ENCODE measurements at places on chromosomes 7 and 10.

DNA sequence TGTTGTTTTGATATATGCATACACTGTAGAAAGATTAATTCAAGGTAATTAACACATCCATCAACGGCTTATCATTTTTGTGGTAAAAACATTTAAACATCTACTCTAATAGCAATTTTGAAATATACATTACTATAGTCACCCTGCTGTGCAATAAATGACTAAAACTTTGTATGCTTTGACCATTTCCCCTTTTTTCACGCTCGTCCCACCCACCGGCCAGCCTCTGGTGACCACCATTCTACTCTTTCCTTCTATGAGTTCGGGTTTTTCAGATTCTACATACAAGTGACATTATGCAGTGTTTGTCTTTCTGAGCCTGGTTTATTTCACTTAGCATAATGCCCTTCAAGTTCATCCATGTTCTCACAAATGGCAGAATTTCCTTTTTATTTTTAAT is 21.3 kb downstream of the CYCS start:
- no peak for DNase-seq

- DNase-seq, result no peak
Observed at GRCh38 chr10:132400547-132401151, 3.6 kb downstream of the PWWP2B start.

DNA sequence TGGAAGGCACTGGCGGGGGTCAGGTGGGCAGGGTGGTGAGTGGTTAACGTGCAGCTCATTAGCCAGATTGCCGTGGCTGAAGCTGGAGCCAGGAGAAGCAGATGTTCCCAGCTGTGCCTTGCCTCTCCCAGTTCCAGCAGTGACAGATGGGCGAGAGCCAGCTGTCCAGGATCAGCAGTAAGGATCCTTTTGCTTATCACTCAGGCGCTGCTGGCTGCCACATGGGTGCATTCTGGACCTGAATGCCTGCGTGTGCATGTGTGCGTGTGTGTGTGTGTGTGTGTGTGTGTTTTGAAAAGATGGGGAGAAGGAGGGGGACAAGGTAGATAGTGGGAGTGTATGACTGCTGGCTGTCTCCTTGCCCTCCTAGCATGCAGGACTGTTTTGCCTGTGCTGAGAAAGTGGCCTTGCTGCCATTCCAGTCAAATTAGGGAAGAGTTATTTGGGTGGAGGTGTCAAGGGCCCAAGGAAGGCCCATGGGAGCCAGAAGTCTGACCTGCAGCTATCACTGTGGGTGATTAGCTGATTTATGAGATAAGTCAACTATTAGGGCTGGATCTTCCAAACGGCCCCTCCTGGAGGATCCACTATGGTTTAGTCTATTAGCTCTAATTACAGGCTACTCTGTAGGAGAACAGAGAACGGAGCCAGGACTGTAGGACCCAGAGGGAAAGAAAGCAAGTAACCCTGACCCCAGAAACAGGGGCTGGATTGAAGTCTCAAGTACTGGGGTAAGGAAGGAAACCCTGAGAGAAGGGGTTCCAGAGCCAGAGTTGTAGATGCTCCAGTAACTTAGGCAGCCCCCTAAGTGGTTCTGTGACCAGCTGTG is 3.3 kb downstream of the EPHA1 start:
- no peak for DNase-seq

DNA sequence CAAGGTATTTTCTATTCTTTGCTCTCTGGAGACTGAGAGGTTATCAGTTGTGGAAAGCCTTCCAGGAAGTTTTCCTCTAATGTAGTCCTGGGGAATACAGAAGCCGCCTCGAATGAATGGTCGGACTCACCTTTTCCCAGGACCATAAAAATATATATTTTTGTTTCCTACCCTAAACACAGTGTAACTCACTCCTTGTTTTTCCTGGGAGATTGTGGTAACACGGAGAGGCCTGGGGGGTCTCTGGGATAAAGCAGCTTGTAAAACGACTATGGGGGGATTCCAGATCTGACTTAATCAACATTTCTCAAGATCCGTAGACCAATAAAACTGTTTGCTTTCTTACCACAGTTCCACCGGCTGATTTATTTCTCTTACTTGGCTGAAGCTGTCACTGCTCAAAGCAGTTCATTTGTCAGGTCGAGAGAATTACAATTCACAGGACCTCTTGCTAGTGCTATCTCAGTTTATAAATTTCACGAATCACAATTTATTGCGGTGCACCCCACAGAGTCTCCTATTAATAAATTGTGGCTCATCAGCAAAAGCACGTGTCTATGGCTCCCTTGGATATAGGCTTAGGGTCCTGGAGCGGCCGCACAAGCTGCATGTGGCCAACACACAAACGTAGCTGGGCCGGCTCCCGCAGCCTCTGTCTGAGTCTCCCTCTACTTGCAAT is 176.3 kb upstream of the BMPER start:
- no peak for DNase-seq

DNA sequence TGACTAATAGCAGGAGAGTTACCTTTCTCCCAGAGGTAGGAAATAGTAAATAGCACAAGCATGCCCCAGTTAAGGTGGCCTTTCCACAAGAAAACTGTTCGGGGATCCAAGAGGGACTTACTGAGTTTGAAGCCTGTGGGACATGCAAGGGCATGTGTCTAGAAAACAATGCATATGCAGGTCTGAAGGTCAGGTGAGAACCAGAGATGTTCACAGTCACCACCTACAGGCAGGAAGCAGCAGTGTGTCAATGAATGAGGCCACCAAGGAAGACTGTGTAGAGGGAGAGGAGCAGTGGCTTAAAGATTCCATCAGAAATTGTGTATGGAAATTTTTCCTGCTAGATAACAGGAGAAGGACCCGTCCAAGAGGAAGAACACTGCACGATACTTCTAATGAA is 66.0 kb downstream of the CALD1 start:
- DNase-seq, result no peak

GRCh38 chr7:862157-862556 is 14.2 kb upstream of the GET4 start:
- no peak for DNase-seq

DNA sequence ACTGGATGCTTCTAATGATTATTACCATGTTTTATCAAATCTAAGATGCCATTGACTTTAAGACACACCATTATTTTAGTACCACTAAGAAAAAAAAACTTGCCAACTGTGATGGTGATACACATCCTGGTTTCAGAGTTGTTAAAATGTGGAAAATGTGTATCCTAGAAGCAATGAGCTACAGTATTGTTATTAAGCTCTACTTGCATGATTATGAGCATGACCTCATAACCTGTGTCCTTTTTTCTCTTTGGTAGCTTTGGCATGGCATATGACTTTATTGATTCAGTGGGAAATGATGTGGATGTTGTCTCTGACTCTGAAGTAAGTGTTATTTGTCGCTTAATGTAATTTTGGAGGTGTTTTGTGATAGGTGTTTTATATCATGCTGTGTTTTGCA is 3.3 kb downstream of the EDRF1 start:
- DNase-seq, result no peak

GRCh38 chr10:64515970-64516699 is 994.9 kb downstream of the REEP3 start:
- DNase-seq, result peak; percentile 2

DNA sequence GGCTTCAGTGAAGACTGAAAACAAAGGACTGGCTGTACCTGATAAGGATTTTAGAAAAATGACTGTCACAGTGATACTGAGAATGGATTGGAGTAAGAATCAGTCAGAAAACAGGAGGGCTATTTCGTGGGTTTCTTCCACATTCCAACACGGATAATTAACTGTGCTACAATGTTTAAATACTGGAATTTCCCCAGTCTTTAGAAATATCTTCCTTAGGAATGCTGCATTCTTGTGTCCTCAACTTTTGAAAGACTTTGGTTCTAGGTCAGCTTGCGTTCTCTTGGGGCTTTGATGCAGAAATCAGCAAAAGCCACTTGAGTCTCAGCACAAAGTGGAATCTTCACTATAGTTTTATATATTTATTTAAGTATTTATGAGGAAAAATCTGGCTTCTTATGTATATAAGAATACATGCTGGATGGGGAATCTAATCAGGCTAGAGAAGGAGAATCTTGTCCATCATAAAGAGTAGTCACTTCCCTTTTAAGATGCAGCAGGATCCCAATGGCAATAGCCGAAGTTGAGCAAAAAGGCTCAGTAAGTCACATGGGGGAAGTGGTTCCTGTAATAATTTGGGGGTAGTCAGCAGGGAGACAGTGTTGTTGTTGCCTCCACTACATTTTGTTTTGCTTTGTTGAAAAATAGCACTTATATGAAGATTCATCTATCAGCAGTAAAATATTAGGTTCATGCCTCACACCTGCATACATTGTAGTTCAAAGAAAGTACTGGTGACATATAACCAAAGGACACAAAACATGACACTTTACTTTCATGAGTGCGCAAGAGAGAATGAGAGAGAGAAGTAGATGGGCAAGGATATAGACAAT is 86.0 kb downstream of the CH25H start:
- no peak for DNase-seq

- DNase-seq, result no peak
Observed at GRCh38 chr10:96456296-96456840, 57.4 kb downstream of the TLL2 start.
